Substantia nigra (tissue), 51 donors: ENCODE measurements at places on chromosomes 4 and X.

- DNase-seq: no peak
Measured at GRCh38 chrX:129593137-129593536, 53.1 kb downstream of the OCRL start.

DNA sequence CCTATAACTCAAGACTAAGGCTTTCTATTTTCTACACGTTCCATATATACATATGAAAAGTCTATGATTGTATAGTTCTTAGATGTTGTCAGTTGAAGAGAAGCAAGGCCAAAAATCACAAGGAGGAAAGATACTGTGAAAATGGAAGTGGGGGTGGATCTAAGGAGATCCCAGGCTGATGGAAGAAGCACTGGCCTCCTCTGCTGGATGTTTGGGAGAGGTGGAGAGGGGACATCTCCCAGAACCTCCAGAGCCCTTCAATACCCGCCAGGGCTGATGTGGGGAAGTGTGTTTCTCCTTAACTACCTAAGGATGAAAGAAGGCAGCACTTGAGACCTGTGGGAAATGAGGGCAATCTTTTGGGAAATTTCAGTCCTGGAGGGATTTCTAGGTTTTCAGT lies 67.4 kb downstream of the RASGEF1B start:
- no peak for DNase-seq

- DNase-seq: no peak
Measured at GRCh38 chrX:79138658-79139241, 5.7 kb upstream of the GPR174 start.

GRCh38 chr4:138104284-138104680 lies 137.9 kb downstream of the SLC7A11 start:
- DNase-seq: no peak

GRCh38 chrX:107738272-107738671 lies 37.3 kb downstream of the TSC22D3 start:
- no peak for DNase-seq

DNA sequence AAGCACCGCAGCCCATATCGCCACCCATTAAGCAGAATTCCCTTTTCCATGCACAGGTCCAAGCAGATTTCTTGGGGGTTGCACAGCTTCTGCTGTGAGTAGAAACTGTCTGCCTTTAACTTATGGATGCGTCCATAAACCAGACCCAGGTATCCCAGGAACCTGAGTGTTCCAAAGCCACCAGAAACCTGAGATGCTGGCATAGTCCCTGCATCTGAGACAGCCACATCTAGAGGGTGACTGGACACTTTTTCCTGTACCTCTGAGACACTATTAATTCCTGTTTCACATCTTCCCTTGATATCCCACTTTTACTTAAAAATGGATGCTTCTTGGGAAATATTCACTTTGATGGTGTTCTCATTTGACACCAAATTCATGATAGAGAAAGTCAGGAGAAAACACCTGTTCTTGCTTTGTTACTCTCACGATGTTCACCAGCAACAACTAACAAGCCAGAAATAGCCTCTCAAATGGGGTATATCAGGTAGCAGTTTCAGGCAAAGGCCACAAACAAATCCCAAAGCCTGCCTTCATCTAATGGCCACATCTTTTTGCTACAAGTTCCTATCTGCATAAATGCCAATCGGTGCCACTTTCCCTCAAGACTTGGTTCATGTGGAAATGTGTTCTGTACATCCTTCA lies 45.5 kb upstream of the PRDX4 start:
- DNase-seq: no peak

- no peak for DNase-seq
Measured at GRCh38 chrX:133555782-133556458, 140.6 kb upstream of the GPC4 start.

DNA sequence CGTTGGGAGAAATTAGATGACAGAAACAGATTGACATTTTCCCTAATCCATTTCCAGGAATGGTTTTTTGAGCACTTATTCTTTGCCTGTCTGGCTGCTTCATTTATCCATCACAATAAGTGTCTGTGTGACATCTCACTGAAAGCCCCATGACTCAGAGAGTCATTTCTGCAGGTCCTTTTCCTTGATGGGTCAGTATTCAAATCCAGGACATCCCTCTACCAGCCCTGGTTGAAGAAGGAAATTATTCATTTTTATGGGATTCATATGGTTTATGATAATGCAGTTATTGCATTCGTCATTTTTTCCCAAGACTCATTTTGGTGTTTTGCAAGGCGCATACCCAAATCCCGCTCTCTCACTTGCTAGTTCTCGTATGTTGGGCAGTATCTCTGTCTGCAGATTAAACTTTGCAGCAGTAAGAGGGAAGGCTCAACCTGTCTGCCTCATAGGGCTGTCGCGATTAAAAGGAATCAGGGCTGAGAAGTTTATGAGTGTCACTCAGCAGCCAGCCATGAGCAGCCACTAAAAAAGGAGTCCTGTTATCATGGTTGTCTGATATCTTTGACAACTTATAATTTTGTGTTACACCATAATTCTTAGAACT lies 44.0 kb downstream of the GYG2 start:
- no peak for DNase-seq

GRCh38 chrX:9917861-9918260 lies 49.3 kb upstream of the CLDN34 start:
- DNase-seq: no peak

- no peak for DNase-seq
Measured at GRCh38 chr4:20904966-20905365, 204.7 kb downstream of the PACRGL start.

DNA sequence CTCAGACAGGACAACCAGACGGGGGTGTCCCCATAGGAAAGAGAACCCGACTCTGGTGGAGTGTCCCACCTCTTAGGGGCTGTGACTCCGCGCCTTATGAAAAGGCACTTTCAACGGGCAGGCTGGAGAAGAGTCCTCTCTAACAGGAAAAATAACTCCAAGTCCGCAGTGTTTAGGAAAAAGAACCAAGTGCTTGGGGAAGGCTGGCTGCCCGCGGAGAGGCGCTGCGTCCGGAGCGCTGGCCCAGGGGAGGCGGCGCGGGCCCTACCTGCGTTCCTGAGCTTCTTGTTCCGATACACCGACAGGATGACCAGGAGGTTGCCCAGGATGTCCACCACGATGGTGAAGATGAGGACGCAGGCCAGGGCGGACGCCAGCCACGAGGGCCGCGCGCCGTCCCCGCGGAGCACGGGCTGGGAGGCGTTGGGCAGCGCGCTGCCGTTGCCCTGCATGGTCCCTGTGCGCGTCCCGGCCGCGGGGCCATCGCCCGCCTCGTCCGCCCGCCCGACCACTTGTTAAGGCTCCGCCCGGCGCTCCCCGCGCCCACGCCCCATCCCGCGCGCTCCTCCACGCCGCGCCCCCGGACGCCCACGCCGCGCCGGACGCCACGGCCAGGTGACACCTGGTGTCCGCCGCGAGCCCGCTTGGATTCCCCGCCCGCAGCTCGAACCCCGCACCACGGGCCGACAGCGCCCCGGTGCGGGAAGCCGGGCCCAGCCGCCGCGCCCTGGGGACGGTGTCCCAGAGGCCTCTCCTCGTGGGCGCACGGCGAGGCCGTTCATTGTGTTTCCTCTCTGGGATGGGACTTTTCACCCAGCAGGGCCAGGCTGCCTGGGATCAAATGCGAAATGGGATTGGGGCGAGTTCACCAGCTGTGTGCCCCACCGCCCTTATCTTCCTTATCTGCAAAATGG lies at the start of gene MTNR1A:
TSS of gene MTNR1A (minus strand) at position 654 of the 914 bp plus-strand sequence. CDS start at position 452, 202 bp downstream.
- DNase-seq: no peak

DNA sequence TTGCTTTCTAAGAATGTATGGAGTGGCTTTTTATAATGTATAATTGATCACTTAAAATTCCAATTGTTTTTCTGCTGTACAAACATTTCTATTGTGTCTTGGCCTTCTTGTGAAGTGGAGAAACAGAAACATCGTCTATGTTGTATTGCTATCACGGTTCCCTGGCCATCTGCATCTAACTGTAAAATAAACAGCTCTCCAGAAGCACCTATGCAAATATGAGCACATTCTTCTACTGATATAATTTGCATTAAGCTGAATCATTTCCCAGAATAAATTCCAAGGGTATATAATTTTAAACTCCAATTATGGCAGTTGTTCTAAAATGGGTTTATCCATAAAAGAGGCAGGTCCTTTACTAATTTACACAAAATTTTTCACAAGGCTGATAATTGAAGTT lies 261.6 kb upstream of the STS start:
- no peak for DNase-seq

DNA sequence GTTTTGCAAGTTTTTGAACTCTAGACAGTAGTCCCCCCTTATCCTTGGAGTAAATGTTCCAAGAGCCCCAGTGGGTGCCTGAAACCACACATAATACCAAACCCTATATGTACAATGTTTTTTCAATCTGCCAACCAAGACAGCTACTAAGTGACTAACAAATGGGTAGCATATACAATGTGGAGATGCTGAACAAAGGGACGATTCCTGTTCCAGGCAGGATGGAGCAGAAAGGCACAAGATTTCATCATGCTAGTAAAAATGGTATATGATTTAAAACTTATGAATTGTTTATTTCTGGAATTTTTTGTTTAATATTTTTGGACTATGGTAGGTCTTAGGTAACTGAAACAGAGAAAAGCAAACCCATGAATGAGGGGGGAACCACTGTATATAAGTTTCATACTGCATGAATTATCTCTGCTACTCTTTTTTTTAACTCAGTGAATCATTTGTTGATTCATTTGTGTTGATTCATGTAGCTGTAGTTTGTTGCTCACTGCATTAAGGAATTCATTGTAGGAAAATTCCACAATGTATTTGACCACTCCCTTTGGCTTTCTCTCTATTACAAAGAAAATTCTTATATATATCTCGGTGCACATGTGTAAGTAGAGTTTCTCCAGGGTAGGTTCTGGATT lies 21.9 kb upstream of the ANXA3 start:
- DNase-seq: no peak
